ENCODE measurements at places on chromosomes 7 and 10. TPM values are rescaled to one million over a fixed set of nuclear protein-coding genes. Genes with fewer than 3 reads are reported as not detected.

GRCh38 chr7:12814828-12815227, 127.4 kb downstream of the ARL4A start:
- H3K4me3 ChIP-seq, result no peak overlapping the region
- no peak overlapping the region for H3K27ac ChIP-seq
- H3K36me3 ChIP-seq, result no peaks in the 10 kb centered on the region
- no peaks in the 10 kb centered on the region for H3K4me1 ChIP-seq

GRCh38 chr7:158329014-158329610, 258.5 kb downstream of the PTPRN2 start:
- H3K4me3 ChIP-seq, result no peak overlapping the region
- no peaks in the 10 kb centered on the region for H3K27me3 ChIP-seq
- no peak overlapping the region for H3K27ac ChIP-seq
- H3K36me3 ChIP-seq, result peaks cover 10% of the 10 kb centered on the region
- H3K4me1 ChIP-seq, result peaks cover 8% of the 10 kb centered on the region

DNA sequence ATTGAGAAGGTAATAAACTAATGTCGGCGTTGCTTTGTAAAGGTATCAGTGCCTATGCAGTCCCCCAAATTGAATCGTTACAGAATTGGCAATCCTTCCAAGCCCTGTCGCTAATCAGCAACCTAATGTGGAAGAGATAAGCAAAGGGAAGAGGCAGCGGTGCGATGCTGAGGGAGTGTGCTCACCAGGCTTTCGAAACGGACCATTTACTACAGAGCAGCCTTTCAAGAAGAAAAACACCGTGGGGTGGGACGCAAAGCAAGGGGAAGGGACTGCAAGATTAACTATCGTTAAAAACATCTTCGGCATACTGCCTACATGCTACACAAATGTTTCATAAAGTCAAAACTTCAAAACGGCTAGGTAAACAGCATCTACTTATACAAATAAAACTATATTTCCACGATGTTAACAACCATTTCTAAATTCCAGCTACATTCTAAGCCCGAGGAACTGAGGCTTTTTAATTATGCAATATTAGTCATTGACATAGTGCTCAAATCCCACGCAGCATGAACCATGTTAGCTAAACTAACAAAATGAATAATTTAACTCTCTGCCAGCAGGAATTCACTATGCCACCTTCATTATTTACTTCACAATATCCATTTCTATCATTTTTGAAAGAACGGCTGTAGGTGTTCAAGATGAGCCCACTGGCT, 85.2 kb downstream of the CHCHD3 start:
- no peak overlapping the region for H3K4me3 ChIP-seq
- DNase-seq, result no peak
- peaks cover 17% of the 10 kb centered on the region for H3K4me1 ChIP-seq
- H3K27ac ChIP-seq, result no peak overlapping the region
- H3K27me3 ChIP-seq, result no peaks in the 10 kb centered on the region

DNA sequence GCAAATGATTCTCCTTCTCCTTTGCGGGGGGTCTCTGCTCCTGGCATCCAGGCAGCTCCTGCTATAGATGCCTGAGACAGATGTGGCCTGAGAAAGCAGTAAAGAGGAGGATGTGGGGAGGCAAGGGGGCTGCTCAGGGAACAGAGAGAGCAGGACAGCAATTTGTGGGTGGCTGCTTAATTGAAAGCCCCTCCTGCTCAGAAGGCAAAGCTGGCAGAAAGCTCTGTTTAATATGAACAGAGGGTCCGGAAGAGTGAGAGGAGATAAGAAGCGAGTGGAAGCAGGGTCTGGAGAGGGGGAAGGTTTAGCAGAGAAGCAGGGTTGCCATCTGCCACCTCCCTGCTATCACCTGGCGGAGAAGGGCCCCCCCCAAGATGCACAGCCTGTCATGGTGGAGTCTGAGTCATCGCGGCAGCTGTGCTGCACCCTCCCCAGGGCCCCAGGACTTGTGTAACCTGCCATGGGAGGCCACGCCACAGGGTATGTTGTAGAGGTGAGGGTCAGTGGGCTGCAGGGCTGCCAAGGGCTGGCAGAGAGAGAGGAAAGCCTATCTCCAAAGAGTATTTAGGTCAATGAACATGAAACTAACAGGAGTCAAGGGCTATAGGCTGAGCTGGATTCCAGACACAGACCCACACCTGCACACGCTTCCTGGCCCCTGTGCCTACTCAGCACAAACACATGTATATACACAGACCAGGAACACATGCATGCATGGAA, 1109.8 kb upstream of the AUTS2 start:
- H3K36me3 ChIP-seq, result no peaks in the 10 kb centered on the region
- no peaks in the 10 kb centered on the region for H3K4me1 ChIP-seq
- no peaks in the 10 kb centered on the region for H3K27me3 ChIP-seq
- DNase-seq, result no peak

DNA sequence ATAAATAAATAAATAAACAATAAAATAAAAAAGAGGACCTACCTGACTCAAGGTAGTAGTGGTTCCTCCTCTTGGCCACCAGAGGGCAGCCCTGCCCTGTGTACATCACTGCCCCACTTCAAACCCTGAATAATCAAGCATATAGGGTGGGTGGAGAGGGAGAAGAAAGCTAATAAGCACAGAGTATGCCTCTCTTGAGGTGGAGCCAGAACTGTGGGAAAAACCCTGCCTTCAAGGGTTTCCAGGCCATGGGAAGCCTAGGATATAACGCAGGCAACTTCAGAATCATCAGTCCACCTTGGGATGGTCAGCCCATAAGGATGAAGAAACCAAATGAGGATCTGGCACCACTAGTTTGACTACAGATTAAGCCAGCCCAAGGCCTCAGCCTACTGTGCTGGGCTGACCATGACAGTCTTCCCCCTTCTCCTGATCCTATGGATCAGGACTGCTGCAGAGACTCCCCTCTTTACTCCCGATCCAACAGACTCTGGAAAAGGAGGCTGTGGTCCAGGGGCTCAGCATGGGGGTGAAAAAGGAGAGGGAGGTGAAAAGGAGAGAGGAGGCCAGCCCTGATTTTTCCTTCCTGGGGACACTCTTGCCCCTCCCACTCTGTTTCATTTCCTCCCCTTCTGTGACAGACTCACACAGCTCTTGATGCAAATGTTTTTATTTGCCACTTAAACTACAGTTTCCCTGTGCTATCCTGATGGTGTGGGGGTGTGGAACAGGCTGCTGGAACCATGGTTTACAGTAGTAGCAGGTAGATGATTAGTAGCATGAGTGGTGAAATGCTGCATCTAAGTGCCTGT, 10.1 kb downstream of the AVPI1 start:
- H3K27me3 ChIP-seq, result no peaks in the 10 kb centered on the region
- peaks cover 5% of the 10 kb centered on the region for H3K4me1 ChIP-seq
- DNase-seq, result peak; percentile 64
- no peak overlapping the region for H3K4me3 ChIP-seq
- no peak overlapping the region for H3K27ac ChIP-seq

- H3K4me3 ChIP-seq, result no peak overlapping the region
- H3K4me1 ChIP-seq, result peaks cover 25% of the 10 kb centered on the region
- no peak for DNase-seq
- H3K36me3 ChIP-seq, result peaks cover 16% of the 10 kb centered on the region
- H3K27ac ChIP-seq, result peak overlapping the region; percentile 63
- no peaks in the 10 kb centered on the region for H3K27me3 ChIP-seq
These were observed 28.2 kb downstream of the SPOCK2 start for GRCh38 chr10:72059843-72060822.

DNA sequence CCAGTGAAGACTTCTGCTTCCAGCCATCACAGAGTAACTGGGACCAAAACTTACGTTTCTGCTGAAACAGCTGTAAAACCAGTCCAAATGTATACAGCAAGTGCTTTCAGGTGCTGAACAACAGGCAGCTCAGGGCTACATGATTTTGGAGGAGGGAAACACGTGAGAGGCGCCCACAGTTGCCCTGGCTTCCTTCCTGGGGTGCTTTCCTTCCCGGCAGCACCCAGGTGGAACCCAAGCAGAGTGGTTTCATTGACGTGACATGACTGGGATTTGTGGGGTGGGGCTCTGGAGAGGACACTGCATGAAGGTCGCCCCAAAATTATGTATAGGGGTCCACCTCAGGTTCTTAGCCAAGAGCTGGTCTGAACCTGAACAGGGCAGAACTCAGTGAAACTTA, 34.2 kb downstream of the IL2RA start:
- H3K36me3 ChIP-seq, result peaks cover 88% of the 10 kb centered on the region
- H3K4me1 ChIP-seq, result peaks cover 34% of the 10 kb centered on the region
- peak overlapping the region; percentile 2 for H3K27ac ChIP-seq
- H3K27me3 ChIP-seq, result no peaks in the 10 kb centered on the region
- no peak overlapping the region for H3K4me3 ChIP-seq

DNA sequence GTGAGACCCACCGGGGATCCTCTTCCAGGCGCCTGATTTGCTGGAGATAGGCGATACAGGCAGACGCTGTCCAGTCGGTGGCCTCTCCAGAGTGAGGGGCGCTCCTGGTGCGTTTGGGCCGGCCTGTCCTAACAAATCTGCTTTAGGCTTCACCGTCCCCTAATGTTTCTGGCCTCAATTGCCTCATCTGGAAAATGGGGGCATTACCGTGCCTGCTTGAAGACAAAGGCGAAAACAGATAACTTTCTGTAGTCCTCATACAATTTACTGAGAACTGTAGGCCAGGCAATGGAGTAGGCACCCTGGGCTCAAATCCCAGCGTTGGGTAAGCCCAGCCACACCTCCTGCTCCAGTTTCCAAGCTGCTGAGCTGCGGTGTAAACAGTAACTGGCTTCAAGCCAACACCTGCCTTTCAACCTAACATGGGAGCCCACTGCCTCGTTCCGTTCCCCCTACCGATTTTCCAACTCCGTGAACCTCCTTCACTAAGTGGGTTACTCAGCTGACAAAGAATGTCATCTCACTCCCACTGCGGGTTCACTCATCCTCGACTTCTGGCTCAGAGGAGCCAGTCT, 589 bp upstream of the ZFAND4 start:
- H3K4me1 ChIP-seq, result peaks cover 39% of the 10 kb centered on the region
- no peak for DNase-seq
- H3K36me3 ChIP-seq, result peaks cover 2% of the 10 kb centered on the region
- no peaks in the 10 kb centered on the region for H3K27me3 ChIP-seq

GRCh38 chr7:151744656-151745638, 132.0 kb downstream of the PRKAG2 start:
- H3K4me3 ChIP-seq, result no peak overlapping the region
- H3K27ac ChIP-seq, result no peak overlapping the region
- no peaks in the 10 kb centered on the region for H3K27me3 ChIP-seq
- peaks cover 33% of the 10 kb centered on the region for H3K4me1 ChIP-seq
- peak; percentile 69 for DNase-seq

- H3K4me3 ChIP-seq, result no peak overlapping the region
- H3K27me3 ChIP-seq, result no peaks in the 10 kb centered on the region
- no peaks in the 10 kb centered on the region for H3K36me3 ChIP-seq
- H3K27ac ChIP-seq, result no peak overlapping the region
These were observed 93.8 kb downstream of the PARD3 start for GRCh38 chr10:34721208-34721840.

GRCh38 chr7:75889223-75889825, 10.5 kb downstream of the RHBDD2 start:
- DNase-seq, result no peak
- H3K4me3 ChIP-seq, result no peak overlapping the region

GRCh38 chr10:3692387-3692999, 92.5 kb downstream of the KLF6 start:
- H3K4me1 ChIP-seq, result peaks cover 18% of the 10 kb centered on the region
- H3K4me3 ChIP-seq, result no peak overlapping the region
- no peaks in the 10 kb centered on the region for H3K27me3 ChIP-seq
- no peak overlapping the region for H3K27ac ChIP-seq
- DNase-seq, result no peak

DNA sequence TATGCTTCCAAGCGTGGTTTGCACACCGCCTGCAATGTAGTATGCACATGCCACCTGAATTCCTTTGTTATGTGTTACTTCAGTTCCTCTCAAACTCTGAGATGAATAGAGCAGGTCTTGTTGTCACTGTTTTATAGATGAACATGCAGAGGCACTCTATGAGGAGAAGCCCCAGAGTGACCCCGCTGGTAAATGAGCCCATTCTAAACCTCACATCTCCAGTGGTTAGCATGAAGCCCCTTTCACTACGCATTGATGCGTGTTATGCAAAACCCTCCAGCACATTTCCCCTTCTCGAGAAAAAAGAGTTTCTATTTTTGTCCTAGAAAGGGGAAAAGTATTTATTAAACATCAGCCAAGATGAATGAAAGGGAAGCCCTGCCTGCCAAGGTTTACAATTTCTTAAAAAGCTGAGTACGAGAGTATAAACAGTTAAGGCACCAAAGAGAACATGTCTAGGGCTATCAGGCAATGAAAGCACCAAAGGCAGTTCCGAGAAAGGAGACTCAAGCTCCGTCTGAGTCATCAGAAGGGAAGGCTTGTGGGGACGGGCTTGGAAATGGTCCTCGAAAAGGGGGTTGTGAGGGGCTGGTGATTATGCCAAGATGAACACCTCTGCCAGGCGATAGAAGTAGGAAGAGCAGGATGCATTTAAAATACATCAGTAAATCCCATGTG, 58.7 kb upstream of the PFKP start:
- no peaks in the 10 kb centered on the region for H3K36me3 ChIP-seq
- no peak overlapping the region for H3K4me3 ChIP-seq
- H3K27ac ChIP-seq, result no peak overlapping the region
- H3K27me3 ChIP-seq, result peaks cover 40% of the 10 kb centered on the region

DNA sequence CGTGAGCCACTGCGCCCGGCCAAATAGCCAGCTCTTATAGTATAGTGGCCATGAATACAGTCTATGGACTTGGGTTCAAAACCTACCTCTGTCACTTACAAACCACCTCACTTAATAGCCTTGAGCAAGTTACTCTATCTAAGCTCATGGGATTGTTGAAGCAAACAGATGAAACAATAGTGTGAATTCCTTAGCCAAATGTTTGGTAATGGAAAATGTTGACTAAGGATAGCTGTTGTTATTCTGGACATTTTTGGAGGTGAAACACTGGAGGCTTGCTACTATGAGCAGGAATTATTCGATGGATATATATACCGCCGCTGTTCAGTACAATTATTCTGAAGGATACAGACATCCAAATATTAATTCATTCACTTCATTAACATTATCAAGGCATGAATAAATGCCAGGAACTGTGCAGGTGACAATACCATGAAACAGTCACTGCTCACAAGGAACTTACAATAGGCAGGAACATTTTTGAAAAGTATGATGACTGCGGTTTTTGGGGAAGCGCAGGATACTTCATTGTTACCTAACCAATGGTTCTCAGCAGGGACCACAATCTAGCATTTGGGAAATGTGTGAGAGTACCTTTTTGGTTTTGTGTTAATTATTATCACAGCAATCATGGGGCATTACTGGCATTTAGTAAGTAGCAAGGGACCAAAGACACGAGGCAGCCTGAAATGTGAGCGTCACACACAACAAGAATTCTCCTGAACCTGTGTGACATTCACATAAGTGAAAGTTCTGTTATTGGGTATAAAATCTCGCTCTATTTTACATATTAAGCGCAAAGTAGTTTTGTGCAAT, 55.7 kb downstream of the CUBN start:
- no peak overlapping the region for H3K4me3 ChIP-seq
- DNase-seq, result no peak

- H3K4me3 ChIP-seq, result no peak overlapping the region
- DNase-seq, result no peak
- no peaks in the 10 kb centered on the region for H3K36me3 ChIP-seq
- peaks cover 43% of the 10 kb centered on the region for H3K4me1 ChIP-seq
These were observed 26.5 kb upstream of the C10orf67 start for GRCh38 chr10:23371073-23371472.

ZNF282 gene
- 46.3 TPM for total RNA-seq

FAM25G gene
- not detected for total RNA-seq

NYAP1 gene
- total RNA-seq, result 0.56 TPM

CRYGN gene
- total RNA-seq, result 0.11 TPM
